Naive B cell (primary cell): ENCODE measurements at places on chromosomes 5 and 9.

- DNase-seq: no peak
These were observed 48.7 kb downstream of the DNAJC21 start for GRCh38 chr5:34977934-34978613.

- DNase-seq: no peak
These were observed 122.8 kb downstream of the CAMK4 start for GRCh38 chr5:111347021-111347420.

GRCh38 chr5:132422720-132423437 is 53.4 kb downstream of the SLC22A5 start:
- peak; percentile 46 for DNase-seq

- DNase-seq: no peak
These were observed 2.7 kb upstream of the LHX2 start for GRCh38 chr9:124008694-124009530.

DNA sequence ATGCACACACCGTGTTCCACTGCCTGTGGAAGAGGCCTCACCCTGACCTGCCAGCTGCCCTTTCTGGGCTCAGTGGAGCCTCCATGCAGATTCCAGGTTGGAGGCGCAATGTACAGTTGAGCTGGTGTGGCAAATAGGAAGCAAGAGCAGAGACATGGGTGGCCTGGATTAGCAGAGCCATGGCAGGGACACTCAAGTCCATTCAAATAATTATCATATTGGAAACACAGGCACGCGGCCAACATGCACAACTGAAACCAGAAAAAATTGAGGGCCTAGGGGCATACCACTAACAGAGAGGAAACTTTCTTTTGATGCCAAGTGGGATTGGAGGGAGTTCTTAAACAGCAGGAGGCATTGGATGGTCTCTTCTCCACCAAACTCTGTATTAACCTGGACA is 35.8 kb downstream of the OTULINL start:
- no peak for DNase-seq

DNA sequence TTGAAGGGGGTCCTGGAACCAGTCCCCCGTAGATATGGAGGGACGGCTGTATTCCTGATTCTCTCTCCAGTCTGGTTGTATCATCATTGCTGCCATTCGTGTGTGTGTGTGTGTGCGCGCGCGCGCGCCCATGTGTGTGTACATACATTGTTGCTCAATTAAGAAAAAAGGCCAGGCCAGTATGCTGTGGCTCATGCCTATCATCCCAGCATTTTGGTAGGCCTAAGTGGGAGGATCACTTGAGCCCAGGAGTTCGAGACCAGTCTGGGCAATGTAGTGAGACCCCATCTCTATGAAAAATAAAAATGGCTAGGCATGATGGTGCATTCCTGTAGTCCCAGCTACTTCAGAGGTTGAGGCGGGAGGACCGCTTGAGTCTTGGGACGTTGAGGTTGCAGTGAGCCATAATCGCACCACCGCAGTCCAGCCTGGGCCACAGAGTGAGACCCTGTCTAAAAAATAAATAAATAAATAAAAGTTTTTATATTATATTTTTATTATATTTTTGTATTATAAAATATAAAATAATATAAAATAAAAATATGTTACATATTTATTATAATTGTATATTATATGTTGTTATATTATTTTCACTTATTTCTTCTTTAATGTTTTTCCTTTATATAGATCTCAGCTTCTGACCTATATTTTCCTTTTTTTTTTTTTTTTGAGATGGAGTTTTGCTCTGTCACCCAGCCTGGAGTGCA is 53.2 kb downstream of the SPIN1 start:
- no peak for DNase-seq

DNA sequence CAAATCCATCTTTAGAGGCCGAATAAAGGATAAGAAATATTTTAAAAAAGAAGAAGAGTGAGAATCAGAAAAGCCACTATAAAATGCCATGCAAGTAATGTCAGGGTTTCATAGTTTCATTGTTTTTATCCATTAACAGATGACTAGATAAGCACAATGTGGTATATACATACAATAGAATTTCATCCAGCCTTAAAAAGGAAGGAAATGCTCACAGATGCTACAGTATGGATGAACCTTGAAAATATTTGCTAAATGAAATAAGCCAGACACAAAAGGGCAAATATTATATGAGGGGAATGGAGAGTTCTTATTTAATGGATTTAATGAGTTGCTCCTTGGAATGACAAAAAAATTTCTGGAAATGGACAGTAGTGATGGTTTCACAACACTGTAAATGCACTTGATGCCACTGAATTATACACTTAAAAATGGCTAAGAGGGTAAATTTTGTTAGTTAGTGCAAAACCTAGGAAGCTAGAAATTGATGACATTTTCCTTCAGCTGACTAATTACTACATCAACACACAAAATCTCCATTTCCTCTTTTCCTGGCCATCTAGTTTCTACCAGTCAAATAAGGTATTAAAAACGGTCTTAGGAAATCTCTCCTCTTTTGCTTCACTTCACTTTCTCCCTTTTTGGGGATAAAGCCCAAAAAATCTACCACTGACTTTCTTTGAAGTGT is 86.6 kb downstream of the GNA14 start:
- no peak for DNase-seq

DNA sequence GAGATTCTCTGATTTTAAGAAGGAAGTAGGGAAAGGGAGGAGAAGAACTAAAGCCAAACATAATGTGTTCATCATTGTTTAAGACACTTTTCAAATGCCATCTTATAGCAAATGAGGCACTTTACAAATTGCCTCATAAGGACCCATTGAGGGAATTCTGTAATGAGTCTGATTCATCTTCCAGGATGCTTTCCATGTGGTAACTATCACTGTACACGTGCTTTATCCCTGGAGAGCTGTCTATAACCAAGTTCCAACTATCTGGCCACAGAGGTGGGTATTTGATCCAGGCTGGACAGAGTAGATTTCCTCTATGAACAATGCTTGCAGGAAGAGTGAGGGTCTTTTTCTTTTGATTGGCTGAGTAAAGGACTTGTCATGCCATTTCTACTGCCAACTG is 183.5 kb upstream of the NFIB start:
- DNase-seq: no peak

GRCh38 chr9:10999646-11000045 is 386.8 kb upstream of the PTPRD start:
- DNase-seq: no peak

- no peak for DNase-seq
These were observed 182.1 kb upstream of the ITGA1 start for GRCh38 chr5:52605317-52606313.

DNA sequence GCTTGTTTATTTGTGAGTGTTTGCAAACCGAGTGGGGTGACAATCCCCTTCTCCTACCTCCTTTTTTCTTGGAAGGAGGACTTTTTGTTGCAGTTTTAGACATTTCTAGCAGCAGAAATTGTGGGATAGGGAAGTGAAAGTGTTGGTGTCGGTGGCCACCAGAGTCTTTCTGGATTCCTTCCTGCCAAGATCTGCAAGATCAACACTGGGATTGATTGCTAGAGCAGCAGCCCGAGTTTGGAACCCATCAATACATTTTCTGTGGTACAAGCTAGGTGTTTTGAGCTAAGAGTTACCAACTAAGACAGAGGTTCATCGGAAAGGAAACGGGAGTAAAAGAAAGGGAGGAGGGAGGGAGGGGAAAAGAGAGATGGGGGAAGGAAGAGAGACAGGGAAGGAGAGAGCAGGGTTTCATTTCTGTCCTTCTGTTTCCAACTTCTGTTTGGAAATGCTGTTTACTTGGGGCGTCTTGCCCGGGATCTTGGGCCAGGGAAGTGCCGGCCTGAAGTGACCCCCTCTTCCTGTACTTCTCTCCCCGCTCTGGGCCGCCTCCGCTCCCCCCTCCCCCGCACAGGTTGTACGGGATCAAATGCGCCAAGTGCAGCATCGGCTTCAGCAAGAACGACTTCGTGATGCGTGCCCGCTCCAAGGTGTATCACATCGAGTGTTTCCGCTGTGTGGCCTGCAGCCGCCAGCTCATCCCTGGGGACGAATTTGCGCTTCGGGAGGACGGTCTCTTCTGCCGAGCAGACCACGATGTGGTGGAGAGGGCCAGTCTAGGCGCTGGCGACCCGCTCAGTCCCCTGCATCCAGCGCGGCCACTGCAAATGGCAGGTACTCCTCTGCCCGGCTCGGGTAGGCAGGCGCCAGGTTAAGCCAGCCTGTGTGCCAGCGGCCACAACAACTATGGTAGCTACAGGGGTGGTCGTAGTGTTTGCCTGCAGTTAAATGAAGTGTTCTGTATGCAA is 4.0 kb downstream of the ISL1 start:
- no peak for DNase-seq
